ENCODE measurements at places on chromosomes 6 and 20. TPM values are rescaled to one million over a fixed set of nuclear protein-coding genes. Genes with fewer than 3 reads are reported as not detected.

CCN6 gene
- not detected for total RNA-seq

MUCL3 gene
- not detected for total RNA-seq

MYCT1 gene
- total RNA-seq: not detected

GMPR gene
- 0.95 TPM for total RNA-seq

TRMT6 gene
- total RNA-seq: 8.1 TPM

KHDC1L gene
- total RNA-seq: not detected

TNF gene
- total RNA-seq: 34.2 TPM

FOXF2 gene
- not detected for total RNA-seq

TSPO2 gene
- not detected for total RNA-seq

WFDC12 gene
- total RNA-seq: not detected

EPHA7 gene
- not detected for total RNA-seq

TMEM217 gene
- total RNA-seq: 0.47 TPM

CDSN gene
- not detected for total RNA-seq

CTCFL gene
- total RNA-seq: not detected

SENP6 gene
- total RNA-seq: 82.0 TPM

VSX1 gene
- total RNA-seq: not detected

GGTLC1 gene
- total RNA-seq: not detected

CUTA gene
- 185 TPM for total RNA-seq

SPATA25 gene
- total RNA-seq: 0.49 TPM
